IMR-90 (cell line): ENCODE measurements at places on chromosomes 5 and 9. TPM values are rescaled to one million over a fixed set of nuclear protein-coding genes. Genes with fewer than 3 reads are reported as not detected.

The PLPPR1 gene
- not detected in 2 replicates for total RNA-seq

DNA sequence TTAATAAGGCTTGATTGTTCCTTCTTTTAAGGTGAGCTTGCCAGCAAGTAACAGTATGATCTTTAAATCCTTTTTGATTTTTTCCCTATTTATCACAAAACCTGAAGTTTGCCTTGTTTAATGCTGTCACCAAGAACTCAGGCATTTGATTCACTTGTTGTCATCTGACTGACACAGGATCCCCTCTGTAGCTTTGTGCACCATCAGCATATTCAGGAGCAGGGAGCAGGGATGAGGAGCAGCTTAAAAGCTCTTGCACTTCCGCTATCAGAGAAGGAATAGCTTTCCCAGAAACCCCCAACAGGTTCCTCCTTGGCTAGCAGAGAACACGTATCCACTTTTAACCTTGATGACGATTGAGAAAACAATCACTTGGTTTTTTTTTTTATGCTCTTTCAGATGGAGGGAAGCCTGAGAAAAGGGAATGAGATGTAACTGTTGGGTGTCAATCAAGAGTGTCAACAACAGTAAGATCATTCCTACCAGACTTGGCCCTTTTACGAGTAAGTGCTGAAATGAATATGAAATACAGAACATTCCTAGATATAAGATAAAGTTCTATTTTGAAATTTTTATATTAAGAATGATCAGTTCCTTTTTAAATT, 433.1 kb upstream of the CDH18 start:
- no peak for DNase-seq

DNA sequence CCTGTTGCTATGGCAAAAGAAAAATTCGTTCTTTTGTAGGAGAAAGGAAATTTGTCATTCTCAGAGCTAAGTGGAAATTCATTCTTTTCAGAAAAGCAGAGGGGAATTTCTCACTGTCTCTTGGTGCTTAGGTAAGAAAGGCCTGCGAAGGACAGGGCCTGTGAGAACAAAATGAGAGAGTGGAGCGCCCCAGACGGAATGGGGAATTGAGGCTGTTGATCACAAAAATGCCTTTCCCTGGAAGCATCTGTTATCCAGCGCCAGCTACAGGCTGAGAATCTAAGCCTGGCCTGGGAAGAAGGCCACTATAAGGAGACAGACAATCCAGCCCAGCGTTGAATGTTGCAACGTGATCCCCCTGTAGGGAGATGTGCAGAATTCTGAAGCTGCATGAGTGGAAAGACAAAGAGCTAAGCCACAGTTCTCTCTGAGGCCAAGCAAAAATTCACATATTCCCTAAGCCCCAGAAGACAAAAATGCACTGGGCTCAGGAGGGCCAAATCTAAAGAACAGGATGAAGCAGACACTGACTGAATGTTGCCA, 44.8 kb upstream of the CLK4 start:
- DNase-seq: no peak

- no peak for DNase-seq
These were observed 19.4 kb downstream of the PLPPR1 start for GRCh38 chr9:101047848-101048397.

The TCERG1 gene
- total RNA-seq: 21.9 and 32.2 TPM in 2 replicates

The CA9 gene
- total RNA-seq: 0.54 and 0.56 TPM in 2 replicates

DNA sequence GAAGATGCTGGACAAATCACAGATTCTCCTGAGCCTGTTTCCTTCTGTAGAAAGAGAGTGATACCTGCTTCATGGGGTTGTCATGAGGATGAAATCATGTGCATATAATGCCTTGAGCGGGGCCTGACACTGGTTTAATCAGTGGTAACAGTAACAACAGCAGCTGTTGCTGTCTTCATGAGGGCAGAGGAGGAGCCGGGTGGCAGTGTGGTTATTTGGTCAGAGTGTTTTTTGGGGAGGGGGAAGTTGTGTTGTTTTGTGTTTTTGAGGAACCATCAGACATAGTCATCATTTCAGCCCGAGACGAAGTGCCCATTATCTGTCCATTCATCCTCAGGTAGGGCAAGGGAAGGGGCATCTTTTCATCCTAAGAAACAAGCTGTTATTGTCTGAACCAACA, 44.0 kb downstream of the NEURL1B start:
- DNase-seq: no peak

DNA sequence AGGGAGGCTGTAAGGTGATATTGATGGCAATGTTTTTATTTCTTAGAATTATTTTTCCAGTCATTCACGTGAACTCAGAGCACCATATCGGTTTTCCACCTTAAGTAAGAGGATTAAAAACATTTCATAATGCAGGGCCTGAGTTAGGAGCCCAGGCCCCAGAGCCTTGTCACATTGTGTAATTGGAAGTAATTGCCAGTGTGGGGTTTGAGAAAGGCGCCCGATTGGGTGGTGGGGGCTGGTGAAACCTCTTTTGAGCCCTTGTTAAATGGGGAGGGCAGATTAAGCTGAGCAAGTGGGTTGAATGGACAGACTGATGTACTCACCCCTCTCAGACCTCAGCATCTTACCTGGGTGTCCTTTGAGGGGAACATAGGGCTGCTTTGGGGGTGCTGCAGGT, 116.7 kb upstream of the PITX1 start:
- DNase-seq: no peak

DNA sequence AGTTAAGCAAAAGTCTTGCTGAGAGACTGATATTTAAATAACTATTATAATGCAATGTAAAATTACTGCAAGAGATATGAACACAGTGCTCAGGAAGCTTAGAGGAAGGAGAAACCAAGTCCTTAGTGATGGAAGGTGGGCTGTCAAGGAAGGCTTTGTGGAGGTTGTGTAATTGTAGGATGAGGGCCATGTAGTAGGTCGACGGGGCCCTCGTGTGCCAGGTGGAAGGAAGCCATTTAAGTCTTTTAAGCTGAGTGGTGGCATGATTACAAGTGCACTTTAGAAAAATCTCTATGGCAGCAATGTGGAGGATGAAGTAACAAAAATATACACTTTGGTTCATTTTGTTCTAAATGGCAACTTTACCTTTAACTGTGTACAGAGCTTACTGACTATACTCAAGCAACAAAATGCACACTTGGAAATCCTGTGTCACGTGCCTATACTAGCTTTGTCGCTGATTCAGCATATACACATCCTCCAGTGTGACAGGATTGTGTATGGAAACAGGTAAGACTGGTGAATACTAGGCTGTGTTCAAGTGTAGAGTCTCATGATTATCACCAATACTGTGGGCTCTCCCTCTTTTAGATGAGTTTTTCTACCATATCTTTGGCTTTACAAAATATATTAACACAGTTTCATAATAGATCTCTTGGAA, 78.6 kb downstream of the TMC1 start:
- no peak for DNase-seq

The CFAP77 gene
- total RNA-seq: not detected in 2 replicates

The ELL2 gene
- 92.5 and 137 TPM in 2 replicates for total RNA-seq

The CAVIN4 gene
- total RNA-seq: 2.2 and 4.2 TPM in 2 replicates

The GABRG2 gene
- total RNA-seq: not detected in 2 replicates

DNA sequence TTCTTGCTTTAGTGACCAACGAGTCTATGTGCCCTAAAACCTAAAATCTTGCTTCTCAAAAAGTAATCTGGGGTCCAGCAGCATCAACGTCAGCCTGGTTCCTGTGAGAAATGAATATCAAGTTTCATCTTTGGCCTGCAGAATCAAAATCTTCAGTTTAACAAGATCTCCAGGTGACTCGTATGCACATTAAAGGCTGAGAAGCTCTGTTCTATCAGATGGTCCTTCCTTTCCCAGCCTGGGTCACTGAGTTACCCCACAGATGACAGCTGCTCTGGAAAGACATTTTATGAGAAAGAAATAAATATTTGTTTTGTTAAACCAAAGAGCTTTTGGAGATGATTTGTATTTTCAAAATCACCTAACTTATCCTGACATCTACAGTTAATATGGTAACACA, 75.8 kb downstream of the ADAMTSL1 start:
- no peak for DNase-seq

GRCh38 chr5:90534922-90535321, 5.5 kb upstream of the LYSMD3 start:
- DNase-seq: no peak

- no peak for DNase-seq
These were observed 78.4 kb downstream of the EBF1 start for GRCh38 chr5:159021136-159021900.

The C5orf58 gene
- not detected in 2 replicates for total RNA-seq

- no peak for DNase-seq
These were observed 136.7 kb upstream of the ZNF462 start for GRCh38 chr9:106726070-106726815.

DNA sequence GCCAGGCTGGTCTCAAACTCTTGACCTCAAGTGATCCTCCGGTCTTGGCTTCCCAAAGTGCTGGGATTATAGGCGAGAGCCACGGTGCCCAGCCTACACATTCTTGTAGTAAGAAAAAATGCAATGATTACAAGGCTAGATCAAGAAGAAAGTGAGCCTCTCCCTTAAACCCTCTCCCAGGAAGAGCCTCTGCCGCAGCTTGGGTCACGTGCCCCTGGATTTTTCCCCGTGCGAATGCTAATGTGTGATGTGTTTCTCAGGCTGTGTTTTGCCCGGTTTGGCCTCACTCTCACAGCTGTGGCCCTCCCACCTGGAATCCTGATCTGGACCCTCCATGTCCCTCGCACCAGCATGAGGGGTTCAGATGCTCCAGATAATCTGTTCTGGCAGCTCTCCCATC, 6.9 kb downstream of the PLPP7 start:
- no peak for DNase-seq

DNA sequence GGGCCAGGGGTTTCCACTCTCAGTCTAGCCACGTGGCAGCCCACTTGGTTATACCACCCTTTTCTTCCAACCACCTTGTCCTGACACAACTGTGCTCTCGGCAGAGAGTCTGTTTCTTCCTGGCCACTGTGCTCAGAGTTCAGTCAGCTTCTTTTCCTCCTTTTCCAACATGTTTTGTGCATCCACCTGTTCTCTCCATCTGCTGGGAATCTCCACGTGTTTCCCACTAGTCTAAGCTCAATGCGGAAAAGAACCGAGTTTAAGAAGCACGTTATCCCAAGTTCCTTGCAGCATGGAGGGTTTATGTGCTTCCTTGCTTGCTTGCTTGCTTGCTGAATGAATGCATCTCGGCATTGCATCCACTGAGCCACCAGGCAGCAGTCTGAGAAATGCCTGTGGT, 543.6 kb upstream of the DAP start:
- no peak for DNase-seq

GRCh38 chr9:19431361-19432171, 22.8 kb downstream of the ACER2 start:
- DNase-seq: no peak

DNA sequence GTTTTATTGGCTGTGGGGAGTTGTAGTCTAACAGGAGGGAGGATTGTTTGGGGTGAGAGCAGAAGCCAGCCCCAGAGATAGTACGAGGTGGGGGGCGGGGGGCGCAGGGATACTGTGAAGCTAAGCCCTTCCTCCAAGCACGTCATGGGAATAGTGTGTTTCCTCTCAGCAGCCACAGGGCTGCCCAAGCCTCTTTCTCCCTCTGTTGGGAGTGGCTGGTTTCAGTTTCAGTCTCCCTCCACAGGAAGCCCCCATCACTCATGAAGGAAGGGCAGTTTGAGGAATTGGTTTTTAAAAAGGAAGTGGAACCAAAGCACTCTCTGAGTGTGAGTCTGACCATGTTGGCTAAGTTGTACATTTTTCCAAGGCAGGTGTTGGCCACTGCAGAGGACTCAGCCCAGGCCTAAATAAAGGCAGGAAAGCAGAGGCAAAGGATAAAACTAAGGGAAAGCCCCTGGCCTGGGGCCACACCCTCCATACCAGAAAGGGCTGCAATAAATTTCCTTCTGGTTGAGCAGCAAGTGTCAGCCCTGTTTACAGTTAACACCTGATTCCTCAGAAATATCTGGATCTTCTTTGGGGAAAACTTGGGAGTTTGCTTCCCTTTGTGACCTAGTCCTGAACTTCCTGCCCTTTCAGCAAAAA, 3.2 kb downstream of the RAB24 start:
- DNase-seq: peak; percentile 80

- DNase-seq: no peak
These were observed 516.4 kb upstream of the RORB start for GRCh38 chr9:73980754-73981153.

The GKAP1 gene
- total RNA-seq: 0.18 and 1.7 TPM in 2 replicates

The CFAP90 gene
- not detected in 2 replicates for total RNA-seq

DNA sequence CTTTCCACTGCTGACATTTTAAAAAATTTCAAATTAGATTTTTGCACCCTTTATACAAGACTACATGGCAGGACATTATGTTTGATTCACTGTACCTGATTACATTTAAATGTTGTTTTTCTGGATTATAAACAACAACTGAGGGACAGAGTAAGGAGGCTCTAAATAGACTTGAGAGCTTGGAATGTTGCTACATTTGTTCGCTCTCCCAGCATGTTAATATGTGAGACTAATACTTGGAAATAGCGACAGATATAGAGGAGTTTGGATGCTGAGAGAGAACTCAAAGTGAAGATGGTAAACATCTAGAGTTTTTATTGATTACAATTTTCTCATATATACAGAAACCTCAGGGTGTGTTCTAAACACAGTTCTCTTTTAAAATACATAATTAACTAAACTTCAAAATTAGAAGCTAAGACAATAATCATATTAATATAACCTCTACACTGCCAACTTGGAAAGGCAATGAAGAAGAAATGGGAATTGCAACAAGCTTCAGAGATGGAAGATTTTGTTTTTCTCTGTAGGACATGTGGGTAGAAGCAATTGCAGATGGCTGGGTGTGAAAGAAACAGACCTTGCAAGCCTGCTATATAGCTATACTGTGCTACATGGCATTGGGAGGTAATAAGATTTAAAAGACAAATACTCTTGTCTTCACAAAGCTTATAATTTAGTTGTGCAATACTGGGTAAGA, 1.4 kb upstream of the NDFIP1 start:
- DNase-seq: no peak

The IFNA13 gene
- total RNA-seq: not detected in 2 replicates

The IRX2 gene
- total RNA-seq: 0.36 and 0.56 TPM in 2 replicates

The NCS1 gene
- total RNA-seq: 35.8 and 41.0 TPM in 2 replicates

GRCh38 chr5:159887050-159887449, 29.2 kb upstream of the ADRA1B start:
- peak; percentile 15 for DNase-seq

- DNase-seq: no peak
These were observed 34.9 kb upstream of the ACOT12 start for GRCh38 chr5:81428861-81429260.

The CD72 gene
- 0.36 TPM in 1 of 2 replicates, not detected in the other for total RNA-seq

DNA sequence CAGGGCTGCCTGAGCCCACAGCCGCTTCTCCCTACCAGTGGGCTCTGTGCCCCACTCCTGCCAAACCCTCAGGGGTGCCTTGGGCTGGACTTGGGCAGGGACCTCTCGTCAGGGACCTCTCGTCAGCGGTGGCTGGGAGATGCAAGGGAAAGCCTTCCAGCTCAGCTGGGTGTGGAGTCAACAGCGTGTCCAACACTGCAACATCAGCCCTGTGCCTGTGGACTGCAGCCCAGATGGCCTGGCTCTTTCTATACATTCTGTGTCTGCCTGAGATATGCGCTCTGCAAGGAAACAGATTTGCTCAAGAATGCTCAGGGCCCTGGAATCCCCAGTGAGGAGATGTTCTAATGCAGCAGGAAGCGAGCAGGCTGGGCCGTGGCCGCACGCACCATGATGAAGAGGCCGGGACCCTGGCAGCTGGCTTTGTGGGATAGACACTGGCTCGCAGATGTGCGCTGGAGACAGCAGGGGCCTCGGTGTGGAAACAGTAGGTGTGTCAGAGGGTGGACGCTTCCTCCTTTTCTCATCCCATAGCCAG, 85.0 kb upstream of the COL5A1 start:
- DNase-seq: peak; percentile 45

The ZCCHC9 gene
- total RNA-seq: 24.6 and 41.1 TPM in 2 replicates

GRCh38 chr5:8520917-8521316, 652.0 kb downstream of the MTRR start:
- no peak for DNase-seq
